ENCODE measurements at places on chromosomes 1 and 21. TPM values are rescaled to one million over a fixed set of nuclear protein-coding genes. Genes with fewer than 3 reads are reported as not detected.
A peak's percentile ranks its signal among the peaks of the same experiment; 100 is the strongest.

ADGRL4 gene
- 5.2 TPM for total RNA-seq

- DNase-seq, result peak; percentile 82
These were observed 3.6 kb downstream of the SKI start for GRCh38 chr1:2231532-2232254.

DNA sequence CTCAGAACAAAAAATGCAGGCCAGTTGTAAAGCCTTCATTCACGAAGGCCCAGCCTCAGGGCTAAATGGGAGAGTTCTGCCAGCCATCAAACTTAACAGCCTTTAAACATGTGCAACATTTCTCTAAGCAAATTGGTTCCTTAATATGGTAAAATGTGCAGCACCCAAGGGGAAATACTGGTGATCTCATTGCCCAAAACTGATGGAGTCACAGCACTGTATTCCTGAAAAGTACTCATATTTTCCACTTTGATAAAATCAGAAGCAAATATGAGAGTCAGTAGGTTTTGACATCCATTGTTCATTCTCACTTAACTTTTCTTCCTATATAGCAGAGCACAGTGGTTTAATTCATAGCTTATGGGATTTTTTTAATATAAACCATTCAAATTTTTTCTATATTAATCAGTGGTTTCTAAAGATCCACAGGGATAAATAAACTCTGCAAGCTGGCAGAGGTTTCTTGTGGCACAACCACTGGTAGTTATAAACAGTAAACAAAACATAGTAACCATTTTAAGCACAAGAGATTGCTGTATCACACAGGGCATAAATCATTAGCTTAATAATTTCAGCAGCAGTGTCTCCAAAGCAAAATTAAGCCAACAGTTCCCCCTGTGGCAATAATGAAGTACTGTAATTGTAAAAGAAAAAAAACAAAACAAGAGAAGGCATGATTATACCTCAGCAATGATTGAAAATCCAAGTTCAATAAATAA lies 106.9 kb upstream of the LYPLAL1 start:
- DNase-seq, result no peak

DNA sequence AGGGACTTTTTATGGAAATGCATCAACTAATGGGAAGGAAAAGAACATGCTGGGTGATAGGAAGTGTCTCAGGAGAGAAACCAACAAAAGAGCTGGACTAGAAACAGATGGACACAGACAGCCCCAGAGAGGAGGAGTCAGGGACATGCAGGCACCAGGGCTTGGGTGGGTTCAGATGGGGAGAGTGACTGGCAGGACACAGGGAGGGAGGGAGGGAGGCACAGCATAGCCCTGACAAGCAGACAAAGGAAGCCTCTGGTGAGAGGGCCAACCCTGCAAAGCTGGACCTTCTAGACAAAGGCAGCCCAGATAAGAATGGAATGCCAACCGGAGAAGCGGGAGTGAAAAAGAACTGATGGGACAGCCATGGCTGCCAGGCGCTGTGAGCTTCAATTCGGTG lies 568.8 kb downstream of the AJAP1 start:
- DNase-seq, result no peak

GRCh38 chr1:147825586-147825985 lies 65.2 kb upstream of the GJA5 start:
- no peak for DNase-seq

- no peak for DNase-seq
These were observed 742.0 kb downstream of the ADGRL2 start for GRCh38 chr1:82542766-82543165.

Data from ovary (tissue), 10 donors.